ENCODE measurements at places on chromosomes 7 and 10.

DNA sequence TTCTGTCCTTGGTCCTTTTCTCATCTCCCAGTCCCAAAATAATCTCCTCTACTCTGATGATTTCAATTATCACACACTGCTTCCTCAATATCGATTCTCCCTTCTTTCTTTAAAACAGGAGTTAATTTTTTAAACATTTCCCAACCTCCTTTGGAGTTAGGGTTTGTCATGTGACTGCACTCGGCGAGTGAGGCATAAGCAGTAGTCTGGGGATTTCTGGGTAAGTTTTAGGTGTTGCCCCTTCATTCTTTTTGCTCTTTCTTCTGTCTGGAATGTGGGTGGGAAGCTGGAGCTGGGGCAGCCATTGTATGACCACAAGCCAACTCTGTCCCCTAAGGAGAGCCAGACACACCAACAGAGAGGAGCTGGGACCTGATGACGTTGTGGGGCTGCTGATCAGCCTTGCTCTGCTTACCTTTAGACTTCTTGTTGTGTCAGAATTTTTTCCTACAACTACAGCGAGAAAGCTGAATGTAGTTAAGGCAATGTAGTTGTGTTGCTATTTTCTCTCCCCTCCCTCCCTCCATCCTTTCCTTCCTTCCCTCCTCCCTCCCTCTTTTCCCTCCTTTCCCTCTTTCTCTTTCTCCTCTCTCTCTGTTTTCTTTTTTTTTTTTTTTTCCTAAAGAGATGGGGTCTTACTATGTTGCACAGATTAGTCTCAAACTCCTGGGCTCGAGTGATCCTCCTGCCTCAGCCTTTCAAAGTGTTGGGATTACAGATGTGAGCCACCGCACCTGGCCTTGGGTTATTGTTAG is 6.5 kb upstream of the TSPAN14 start:
- no peak for DNase-seq

DNA sequence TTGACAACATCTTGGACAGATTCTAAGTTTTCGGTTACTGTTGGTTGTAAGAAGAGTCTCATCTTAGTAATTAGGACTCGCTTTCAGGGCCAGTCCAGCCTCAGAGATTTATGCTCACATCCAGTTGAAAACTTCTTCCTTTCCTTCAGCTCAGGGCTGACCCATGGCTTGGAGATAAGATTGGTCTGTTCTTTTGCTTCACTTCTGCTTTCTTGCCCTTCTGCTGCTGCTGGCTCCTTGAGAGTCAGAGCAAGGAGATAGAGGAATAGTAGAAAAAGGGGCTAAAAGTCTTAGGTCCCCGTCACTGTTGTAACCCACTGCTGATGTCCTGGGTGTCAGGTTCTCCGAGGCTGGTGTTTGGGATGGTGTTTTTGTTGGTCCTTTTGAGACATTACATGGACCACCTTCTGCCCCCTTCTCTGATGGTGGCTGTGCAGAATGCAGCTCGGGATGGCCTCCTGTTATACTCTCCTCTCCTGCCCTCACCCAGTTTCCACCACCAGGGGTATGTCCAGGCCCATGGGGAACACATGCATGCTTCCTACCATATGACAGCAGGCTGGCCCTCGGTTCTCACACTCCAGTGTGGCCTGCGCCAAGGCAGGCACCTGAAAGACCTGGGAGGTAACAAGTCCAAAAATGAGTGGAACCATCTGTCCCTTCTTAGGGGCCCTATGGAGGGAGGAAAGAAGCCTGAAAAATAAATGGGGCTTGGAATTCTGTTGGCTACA is 67.8 kb upstream of the PCBD1 start:
- no peak for DNase-seq

- peak; percentile 37 for DNase-seq
These were observed 162.3 kb downstream of the ITGB1 start for GRCh38 chr10:32795598-32796183.

- no peak for DNase-seq
These were observed 555.2 kb downstream of the REEP3 start for GRCh38 chr10:64076322-64076940.

All from SJSA1 (cell line).